Activated CD4-positive, CD25-positive, alpha-beta regulatory T cell (primary cell): ENCODE measurements at places on chromosomes 5 and 9.

DNA sequence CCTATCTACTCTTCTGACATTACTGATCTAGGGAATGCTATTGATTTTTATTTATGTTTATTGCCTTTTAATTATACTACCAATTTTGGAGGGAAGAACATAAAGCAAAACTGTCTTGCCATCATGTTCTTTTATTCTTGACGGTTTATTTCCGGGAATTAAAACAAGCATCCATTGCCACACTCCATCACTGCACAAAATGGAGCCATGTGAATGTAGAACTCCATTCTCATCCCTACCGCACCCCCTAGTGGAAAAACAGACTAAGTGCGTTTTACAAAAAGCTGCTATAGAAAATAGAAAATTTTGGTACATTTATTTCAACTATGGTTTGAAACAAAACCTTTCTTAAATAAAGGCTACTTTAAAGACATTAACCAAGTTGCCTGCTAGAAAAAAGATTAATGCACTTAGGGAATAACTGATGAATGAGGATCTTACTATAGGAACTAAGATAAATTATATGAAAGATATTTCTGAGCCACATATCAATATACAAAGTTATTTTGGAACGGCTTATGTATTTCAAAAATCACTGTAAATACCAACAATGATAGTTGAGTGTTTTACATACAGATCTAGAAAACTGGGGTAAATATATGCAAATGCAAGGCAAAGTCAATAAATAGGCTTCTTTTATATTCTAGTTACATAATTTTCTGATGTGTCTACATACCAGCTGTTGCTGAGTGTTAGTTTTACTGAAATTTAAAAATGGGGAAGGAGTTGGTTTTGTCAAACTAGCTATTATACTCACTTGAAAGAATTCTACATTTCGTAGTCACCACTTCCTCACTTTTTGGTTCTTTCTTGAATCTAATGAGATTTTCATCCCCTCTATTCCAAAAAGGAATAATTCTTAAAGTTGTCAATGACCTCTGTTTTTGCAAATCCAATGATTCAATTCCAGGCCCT lies 26.5 kb downstream of the OXCT1 start:
- DNase-seq = no peak

DNA sequence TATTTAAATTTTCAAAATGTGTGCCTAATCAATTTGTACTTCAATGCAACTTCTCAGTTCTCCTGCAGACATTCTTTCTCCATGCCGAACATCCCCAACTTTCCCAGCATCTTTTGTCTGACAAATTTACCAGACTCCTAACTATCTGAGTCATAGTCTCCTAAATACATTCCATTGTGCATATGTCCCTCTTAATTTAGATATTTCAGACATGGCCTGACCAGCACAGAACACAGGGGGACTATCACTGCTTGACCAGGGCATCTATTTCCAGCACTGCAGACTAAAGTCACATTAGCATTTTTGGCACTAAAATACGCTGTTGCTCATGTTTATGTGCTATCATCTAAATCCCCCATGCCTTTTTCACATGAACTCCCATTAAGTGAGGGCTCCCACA lies 71.9 kb downstream of the ITGA1 start:
- no peak for DNase-seq

- DNase-seq = no peak
Observed at GRCh38 chr5:142825378-142826089, 55.4 kb downstream of the ARHGAP26 start.

DNA sequence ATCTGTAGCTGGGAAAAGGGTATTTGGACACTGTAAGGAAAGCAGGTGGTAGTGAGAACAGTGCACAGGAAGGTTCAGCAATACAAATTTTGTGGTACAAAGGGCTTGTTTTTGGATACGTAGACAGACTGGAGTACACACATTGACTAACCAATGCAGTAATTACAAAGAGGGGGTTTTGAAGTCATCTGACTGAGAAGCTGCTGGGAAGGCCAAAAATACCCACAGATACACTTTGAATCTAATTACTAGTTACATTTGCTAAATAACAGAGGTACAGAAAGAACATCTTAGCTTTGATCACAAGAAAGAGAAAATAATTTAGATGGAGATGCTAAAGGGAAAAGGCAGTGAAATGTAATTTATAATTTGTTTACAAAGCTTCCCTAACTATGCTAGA lies 45.9 kb downstream of the PKD2L2 start:
- DNase-seq = no peak

GRCh38 chr9:107707428-107707837 lies 217.9 kb upstream of the KLF4 start:
- DNase-seq = no peak

DNA sequence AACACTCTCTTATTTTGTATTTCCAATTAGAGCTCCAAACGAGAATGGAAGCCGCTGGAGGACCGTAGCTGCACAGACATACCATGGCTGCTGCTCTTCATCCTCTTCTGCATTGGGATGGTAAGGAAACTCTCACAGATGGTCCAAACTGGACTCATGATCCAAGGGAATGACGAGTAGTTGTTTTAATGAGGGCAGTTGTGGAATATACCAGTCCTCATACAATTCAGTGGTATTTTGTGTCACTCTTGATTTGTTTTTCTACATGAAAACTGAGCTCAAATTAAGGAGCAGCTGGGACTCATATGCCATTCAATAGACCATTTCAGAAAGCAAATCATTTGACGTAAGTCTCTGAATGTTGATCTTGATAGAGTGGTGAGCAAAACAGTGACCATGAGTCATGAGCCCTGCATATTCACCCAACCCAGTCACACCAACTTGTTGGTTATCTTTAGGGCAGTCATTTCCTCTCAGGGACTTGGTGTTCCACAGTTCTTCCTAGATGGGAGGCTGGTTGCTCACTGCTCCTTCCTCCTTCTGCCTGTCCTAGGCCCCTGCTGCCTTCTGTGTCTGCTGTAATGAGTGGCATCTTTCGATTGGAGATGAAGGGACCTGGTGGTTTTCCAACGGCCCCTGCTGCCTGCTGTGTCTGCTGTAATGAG lies 54.9 kb downstream of the SLC44A1 start:
- no peak for DNase-seq

- no peak for DNase-seq
Observed at GRCh38 chr5:43659075-43659474, 56.1 kb downstream of the NNT start.

GRCh38 chr9:114953959-114954358 lies 23.6 kb upstream of the TNFSF8 start:
- no peak for DNase-seq

DNA sequence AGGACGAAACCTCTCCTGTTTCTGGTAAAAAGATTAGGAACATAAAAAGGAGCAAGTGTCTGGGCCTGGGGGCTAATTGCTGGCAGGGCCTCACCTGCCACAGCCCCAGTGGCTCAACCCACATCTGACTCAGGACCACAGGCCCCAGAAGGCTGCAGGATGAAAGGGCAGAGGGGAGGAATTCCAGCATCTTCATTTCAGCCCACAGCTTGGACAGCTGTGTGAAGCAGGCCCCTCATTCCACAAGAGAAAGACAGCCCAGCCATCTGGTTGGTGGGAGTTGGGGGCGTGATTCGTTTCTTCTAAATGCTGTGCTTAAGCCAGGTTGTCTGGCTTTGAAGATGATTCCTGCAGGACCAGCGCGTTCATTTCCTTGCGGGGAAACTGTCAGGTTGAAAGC lies 29.1 kb downstream of the NKX2-5 start:
- no peak for DNase-seq

GRCh38 chr9:117278020-117278419 lies 136.8 kb downstream of the ASTN2 start:
- DNase-seq = no peak

DNA sequence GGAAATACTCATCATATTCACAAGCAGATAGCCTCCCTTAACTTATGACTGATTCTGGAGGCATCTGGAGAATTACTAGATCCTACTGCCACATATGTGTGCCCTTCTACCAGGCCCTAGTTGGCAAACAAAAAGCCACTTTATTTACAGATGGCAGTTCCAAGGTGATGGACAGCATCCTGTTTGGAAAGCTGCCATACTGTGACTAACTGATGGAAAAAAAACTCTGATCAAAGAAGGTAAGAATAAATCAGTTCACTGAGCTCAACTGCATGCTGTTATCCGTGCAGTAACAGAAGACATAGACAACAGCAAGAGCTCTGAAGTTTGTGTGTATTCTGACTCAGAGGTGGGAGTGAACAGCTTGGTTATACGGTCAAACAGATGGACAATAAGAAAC lies 279.8 kb upstream of the POU5F2 start:
- no peak for DNase-seq

DNA sequence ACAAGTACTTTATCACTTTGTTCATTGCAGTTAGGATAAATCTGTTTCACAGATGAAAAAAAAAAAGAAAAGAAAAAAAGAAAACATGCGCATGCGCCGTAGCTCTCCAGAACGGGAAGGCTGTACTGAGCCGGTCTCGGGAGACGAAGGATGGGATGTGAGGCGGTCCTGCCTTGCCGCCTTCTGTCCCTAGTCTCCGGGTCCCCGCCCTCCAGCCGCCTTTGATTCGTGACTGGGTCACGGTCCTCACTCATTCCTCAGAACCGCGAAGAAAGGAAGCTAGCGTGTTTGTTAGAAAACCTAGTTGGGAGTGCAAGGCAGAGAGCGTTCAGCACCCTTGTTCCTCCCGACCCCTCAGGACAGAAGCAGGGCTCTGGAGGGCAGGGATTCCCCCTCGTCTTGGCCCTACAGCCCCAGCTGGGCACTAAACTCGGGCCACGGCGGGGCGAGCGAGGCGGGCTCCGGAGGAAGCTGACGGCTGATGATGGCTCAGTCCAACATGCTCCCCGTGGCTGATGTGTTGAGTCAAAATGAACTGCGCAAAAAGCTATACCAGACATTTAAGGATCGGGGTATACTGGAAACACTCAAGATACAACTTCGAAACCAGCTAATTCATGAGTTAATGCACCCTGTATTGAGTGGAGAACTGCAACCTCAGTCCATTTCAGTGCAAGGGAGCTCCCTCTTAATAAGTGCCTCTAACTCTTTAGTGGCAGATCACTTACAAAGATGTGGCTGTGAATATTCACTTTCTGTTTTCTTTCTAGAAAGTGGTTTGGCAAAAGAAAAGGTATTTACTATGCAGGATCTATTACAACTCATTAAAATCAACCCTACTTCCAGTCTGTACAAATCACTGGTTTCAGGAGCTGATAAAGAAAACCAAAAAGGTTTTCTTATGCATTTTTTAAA lies 40.0 kb downstream of the CPLANE1 start:
- no peak for DNase-seq

DNA sequence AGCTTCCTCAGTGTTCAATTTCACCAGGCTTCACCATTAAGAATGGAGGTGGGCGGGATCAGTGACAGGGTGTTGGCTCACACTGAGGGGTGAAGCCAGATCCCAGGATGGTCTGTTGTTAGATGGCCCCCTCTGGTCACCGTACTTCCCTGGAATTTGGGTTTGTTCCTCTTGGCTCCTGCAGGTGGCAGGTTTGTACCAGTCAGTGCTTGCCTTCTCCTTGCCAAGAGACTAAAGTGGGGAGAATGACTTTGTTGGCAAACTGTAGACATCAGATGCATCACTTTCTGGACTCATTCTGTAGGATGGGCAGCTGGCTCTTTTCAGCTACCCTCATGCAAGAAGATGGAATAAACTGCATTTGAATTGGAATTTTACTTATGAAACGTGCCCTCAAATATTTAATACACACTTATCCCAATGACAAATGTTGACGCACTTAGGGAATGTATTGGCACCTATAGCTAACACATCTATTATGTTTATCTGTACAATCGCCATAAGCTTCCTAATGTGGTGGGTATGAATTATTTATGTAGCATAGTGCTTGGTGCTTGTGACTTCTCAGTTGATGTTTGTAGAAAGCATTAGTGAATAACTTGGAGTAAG lies 31.4 kb upstream of the ANKRD55 start:
- no peak for DNase-seq

DNA sequence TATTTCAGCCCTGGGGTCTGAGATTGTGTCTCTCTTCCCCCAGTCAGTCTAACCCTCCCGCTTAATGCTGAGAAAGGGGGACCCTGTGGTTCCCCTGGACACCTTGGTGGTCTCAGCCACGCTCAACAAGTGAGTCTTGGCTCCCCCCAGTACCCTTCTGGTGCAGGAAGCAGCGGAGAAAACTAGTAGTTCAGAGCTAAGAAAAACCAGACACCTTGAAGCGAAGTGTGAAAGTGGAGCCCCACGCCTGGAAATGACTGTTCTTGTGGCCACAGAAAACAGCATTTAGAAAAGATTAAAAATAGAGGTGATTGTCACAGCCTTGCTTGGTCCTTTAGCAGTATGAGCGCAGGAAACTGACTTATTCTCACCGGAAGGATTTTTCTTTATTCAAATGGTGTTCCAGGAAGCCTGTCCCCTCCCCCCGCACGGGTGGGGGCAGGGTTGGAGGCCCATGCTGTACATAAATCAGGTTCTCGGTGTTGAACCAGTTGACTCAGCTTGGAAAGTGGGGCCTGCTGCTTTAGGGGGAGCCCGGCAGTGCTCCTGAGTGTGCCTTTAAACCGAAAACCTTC lies 8.1 kb downstream of the ARPC5L start:
- DNase-seq = peak; percentile 82

GRCh38 chr9:129353697-129354336 lies 175.8 kb upstream of the IER5L start:
- DNase-seq = no peak

GRCh38 chr9:36450110-36450732 lies 50.2 kb upstream of the RNF38 start:
- DNase-seq = no peak

DNA sequence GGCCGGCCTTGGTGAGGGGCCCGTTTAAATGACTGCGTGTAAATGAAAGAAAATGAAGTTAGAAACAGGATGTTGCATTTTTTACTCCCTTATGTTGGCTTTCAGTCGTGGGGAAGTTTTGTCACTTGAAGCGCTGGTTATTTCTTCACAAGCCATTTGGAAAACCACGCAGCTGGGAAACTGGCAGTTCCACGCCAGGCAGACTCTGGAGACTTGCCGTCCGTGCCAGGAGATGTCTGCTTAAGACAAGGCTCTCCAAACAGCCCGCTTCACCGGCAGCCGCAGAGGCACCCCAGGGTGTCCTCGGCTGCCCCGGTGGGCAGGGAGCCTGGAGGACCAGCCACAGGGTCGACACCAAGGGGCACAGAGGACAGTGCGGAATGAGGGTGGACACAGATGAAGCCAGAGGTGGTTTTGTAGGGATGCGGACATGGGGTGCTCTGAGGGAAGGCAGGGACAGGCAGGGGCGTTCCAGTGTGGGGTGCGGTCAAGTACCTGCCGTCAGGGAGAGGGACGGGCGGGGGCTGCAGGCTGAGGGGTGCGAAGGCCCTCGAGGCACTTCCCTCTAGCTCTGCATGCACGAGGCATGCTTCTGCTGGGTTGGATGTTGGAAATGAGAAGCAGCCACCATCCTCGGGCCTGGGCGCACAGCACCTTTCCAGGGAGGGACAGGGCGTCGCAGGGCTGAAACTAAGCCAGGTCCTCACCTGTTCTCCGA lies 11.1 kb upstream of the AJM1 start:
- DNase-seq = no peak

DNA sequence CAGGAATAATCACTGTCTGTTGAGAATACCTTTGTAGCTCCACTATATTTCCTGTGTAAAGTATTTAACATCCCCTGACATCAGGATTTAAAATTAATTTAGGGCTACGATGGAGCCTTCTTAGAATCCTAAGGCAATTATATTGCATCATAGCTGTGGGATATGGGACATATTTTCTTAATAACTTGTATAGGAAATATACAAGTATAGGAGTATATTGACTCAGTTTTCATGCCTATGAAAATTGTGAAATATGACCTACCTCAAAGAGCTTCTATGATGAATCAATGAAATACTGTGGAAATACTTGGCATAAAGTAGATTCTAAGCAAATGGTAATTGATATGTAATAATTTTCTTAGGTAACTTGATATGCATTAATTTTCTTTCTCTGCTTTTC lies 221.0 kb upstream of the KLF4 start:
- DNase-seq = no peak

GRCh38 chr9:116736399-116737151 lies 49.5 kb downstream of the TRIM32 start:
- DNase-seq = no peak
